ENCODE measurements at places on chromosomes 1 and 21.

DNA sequence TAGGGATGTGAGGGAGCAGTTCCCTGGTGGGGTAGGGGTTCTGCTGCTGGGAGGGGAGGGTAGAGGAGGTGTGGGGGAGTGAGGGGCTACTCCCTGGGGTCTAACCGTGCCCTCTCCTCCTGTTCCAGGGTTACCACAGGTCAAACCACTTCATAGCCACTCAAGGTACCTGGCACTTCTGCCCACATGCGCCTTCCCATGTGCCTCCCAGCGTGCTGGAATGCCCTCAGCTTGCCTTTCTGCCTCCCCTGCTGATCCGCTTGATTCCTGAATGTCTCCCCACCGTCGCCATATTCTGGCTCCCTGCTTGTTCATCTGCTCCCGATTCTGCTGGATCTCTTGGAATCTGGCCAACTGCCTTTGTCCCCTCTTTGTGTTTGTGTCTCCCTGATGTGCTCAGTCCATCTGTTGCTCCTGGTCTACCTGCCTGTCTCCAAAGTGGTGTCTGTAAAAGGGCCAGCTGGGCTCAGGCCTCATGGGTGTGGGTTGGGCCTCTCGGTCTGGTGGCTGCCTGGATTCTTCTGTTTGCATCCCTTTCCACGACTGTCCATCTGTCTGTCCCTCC lies 74.4 kb downstream of the PTPRU start:
- DNase-seq, result no peak

GRCh38 chr1:1026599-1027413 lies 6.9 kb downstream of the AGRN start:
- no peak for DNase-seq

DNA sequence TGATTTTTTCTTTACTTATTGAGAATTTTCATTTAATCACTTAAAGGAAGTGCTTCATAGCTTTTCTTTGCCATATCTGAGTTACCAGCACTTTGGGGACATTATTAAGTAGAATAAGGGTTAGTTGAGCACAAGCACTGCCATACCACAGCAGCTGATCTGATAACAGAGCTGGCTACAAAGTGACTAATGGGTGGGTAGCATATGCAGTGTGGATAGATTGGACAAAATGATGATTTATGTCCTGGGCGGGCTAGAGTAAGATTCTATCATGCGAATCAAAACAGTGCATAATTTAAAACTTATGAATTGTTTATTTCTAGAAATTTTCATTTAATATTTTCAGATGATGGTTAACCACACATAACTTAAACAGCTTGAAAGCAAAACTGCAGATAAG lies 102.2 kb upstream of the SNX7 start:
- no peak for DNase-seq

DNA sequence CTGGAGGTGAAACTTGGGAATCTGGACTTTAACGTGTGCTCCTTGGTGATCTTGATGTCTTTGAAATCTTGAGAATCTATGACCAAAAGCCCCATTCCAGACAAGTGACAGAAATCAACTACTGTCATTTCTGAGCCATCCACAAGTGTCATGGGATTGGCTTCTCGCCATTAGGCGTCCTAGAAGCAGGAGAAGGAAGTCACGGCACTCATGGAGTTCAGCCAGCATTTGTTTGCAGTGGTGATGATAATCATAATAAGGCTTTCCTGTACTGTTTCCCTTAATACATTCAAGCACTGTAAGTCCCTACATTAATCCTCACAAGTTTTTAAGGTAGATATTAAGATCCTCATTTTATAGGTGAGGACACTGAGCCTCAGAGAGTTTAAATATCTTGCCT lies 11.9 kb downstream of the F5 start:
- DNase-seq, result no peak

GRCh38 chr1:110135666-110136065 lies 14.6 kb upstream of the SLC6A17 start:
- no peak for DNase-seq

- no peak for DNase-seq
Observed at GRCh38 chr1:43844114-43844513, 89.5 kb upstream of the ARTN start.

- no peak for DNase-seq
Observed at GRCh38 chr1:160032165-160032820, 503 bp upstream of the PIGM start.

DNA sequence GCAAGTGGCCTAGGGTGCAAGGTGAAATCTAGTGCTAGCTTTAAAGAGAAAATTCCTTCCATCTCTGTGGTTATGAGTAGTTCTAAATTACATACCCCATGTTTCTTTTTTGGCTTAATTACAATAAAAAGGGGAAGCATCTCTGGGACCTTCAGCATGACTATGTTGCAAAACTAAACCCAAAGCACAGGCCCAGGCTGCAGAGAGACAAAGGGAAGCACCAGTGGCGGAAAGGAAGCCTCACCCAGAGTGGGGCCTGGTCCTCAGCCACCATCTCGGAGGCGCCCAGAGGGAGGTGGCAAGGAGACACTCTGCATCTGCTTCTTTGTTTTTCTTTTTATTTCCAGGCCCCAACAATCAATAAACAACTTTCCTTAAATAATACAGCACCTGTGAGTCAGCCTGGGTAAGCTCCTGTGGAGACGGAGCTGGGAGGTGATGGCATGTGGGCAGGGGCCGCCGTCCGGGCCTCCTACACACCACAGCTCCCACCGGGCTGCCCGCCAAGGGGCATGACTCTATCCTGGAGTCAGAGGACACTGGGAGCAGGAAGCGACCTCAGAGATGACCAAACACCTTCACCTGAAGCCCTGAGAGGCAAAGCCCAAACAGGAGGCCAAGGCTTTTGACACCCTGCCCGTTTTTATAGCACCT lies 21.7 kb downstream of the ITPKB start:
- no peak for DNase-seq

GRCh38 chr1:64822621-64823020 lies 77.7 kb downstream of the RAVER2 start:
- no peak for DNase-seq

- DNase-seq, result no peak
Observed at GRCh38 chr1:112689196-112689841, 14.9 kb downstream of the MOV10 start.

- DNase-seq, result no peak
Observed at GRCh38 chr1:224736619-224737352, 120.7 kb downstream of the CNIH3 start.

DNA sequence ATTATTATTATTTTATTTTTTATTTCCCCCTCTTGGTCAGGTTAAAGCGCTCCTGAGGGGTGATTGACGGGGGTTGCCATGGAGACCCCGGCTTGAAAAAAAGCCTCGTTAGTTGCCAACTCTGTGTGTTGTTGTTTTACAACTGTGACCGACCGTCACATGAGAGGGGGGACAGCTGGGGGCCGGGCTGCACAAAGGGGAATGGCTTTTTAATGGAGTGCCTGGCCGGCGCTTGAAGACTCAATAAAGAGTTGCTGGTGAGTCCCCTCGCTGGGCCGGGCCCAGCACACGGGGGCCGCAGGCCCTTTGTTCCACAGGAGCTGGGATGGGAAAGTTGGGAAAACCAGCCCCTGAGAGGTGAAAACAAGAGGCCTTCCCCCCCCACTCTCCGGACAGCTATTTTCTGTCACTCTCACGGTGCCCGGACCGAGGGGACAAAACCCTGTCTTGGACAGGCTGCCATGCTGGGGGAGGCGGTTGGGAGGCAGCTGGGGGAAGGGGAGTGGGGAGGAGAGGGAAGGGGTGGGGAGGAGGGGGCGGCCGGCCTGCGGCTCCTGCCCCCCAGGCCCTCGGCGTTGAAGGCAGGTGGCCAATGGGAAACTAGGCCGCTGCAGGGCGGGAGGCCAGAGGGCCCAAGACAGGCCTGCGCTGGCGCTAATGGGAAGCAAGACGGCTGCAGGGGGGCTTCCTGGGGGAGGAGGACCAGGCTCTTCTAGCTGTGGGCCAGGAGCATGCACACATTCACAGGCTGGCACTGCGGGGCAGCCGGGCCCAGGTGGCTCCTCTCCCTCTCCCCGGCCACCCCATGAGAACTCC lies 67.6 kb downstream of the CASZ1 start:
- no peak for DNase-seq

DNA sequence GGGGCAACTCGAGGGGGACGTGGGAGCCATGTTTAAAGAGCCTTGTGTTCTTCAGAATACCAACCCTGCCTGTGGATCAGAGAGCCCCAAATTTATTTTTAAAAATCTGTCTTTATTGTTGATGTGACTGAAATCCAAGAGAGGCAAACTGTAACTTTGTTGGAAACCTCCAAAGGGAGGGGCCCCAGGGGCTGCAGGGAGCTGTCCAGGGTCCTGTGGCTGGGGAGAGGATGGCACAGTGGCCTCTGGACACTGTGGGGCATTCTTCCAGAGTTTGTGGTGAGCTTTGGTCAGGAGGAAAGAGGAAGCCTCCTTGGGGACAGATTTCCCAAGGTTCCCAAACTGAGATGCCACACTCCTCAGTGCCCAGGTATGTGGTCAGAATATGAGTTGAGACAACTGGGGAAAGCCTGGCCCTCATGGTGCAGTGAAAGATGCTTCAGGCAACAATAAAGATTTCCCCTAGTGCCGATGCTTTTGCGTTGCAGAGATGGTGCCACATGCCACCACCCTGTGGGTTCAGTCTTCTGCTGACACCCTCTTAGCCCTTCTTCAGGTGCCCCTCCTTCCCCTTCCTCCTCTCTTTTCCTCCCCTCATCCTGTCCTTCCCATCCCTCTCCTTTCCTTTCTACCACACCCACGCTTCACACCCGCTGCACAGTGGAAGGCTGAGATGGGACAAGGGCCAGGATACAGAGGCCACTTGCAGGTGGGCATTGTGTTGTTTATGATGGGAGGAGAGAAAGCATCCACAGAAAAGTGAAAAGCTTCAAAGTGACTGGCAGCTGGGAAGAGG lies 122.1 kb downstream of the UCK2 start:
- DNase-seq, result no peak

DNA sequence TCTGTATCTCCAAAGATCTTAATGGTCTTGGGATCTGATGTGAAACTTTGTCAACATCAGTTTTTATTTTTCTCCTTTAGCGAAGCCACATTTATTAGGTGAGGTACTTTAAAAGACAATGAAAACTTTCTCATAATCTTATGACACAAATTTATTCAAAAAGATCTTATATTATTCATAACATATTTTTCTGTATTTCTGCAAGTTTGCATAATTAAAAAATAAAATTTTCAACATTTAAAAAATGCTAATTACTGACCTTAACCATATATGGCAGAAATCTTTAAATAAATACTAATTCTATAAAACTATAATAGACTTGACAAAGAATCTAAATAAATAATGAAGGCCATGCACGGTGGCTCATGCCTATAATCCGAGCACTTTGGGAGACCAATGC lies 72.5 kb downstream of the PRPF38A start:
- no peak for DNase-seq

DNA sequence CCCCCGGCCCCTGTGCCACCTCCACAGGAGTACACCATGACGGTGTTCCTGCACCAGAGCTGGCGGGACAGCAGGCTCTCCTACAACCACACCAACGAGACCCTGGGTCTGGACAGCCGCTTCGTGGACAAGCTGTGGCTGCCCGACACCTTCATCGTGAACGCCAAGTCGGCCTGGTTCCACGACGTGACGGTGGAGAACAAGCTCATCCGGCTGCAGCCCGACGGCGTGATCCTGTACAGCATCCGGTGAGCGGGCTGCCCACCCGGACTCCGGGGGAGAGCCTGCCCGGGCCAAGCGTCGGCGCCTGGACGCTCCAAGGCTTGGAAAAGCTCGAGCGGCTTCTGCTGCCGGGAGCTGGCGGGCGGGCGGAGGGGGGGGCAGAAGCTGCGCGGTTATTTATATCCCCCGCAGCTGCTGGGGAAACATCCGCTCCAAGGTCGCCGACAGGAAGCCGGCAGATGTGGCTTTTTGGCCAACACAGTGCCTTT lies 6.4 kb downstream of the GABRD start:
- no peak for DNase-seq

DNA sequence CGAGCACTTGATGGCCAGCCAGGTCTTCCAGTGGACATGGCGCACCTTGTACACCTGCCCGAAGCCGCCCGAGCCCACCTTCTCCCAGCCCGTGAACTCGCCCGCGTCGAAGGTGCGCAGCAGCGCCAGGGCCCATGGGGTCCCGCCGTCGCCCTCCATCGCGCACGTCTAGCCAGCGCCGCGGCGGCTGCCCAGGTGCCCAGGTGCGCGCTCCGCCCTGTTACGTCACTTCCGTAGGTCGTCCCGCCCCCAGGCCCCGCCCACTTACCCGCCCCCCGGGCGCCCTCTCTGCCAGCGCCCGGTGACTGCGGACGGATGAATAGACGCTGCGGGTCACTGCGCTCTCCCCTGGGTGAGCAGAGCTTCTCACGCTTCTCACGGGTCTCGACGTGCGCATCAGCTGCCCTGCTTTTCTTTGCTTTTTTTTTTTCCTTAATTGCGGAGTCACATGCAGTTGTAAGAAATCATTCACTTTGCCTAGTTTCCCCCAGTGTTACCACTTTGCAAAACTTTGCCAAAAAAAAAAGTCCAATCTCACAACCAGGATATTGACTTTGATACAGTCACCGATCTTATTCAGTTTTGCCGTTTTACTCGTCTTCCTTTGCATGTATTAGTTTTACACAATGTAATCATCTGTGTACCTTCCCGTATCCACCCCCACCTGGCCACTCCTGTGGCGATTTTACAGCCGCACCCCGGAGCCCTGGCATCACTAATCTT lies at the start of gene RIPK4:
RIPK4 (minus strand) TSS at position 170 of the 723 bp plus-strand sequence; CDS start at position 159, 11 bp downstream.
- peak; percentile 31 for DNase-seq

DNA sequence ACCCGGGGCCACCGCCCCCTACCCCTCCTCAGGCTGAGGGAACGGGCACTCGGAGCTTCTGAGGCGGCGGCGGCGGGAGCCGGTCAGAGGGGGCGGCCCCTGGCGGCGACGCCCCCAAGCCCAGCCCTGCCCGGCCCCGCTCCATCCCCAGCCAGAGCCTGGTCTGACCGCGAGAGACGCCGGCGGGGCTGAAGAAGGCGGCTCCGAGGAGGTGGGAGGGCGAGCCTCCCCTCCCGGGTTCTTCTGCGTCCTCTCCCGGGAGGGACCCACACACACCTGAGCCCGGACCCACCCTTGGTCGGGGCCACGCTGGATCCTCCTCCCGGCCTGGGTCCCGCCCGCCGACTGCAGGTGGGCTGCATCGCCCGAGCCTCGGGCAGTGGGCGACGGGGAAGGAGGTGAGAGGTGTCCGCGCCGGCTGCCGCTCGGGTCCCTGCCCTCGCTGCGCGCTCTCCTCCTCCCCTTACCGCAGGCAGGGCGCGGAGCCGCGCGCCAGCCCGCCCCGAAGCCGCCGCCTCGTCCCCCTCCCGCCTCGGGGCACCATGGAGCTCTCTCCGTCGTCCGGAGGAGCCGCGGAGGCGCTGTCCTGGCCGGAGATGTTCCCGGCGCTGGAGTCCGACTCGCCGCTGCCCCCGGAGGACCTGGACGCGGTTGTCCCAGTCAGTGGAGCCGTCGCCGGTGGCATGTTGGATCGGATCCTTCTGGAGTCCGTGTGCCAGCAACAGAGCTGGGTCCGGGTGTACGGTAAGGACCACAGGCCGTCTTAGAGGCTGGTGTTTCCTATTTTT lies at the start of gene RASAL2:
RASAL2 (plus strand) TSS at position 154 of the 788 bp plus-strand sequence; CDS start at position 543, 389 bp downstream.
- DNase-seq, result no peak

GRCh38 chr1:3610527-3611169 lies 660 bp downstream of the MEGF6 start:
- DNase-seq, result no peak

- DNase-seq, result peak; percentile 28
Observed at GRCh38 chr1:64877151-64877550, 89.2 kb downstream of the JAK1 start.

- no peak for DNase-seq
Observed at GRCh38 chr1:205417870-205418635, 3.8 kb downstream of the LEMD1 start.

All from effector CD4-positive, alpha-beta T cell (primary cell).